ENCODE measurements at places on chromosomes 3 and 15.

- DNase-seq: no peak
These were observed 23.3 kb downstream of the ANAPC13 start for GRCh38 chr3:134462331-134462941.

DNA sequence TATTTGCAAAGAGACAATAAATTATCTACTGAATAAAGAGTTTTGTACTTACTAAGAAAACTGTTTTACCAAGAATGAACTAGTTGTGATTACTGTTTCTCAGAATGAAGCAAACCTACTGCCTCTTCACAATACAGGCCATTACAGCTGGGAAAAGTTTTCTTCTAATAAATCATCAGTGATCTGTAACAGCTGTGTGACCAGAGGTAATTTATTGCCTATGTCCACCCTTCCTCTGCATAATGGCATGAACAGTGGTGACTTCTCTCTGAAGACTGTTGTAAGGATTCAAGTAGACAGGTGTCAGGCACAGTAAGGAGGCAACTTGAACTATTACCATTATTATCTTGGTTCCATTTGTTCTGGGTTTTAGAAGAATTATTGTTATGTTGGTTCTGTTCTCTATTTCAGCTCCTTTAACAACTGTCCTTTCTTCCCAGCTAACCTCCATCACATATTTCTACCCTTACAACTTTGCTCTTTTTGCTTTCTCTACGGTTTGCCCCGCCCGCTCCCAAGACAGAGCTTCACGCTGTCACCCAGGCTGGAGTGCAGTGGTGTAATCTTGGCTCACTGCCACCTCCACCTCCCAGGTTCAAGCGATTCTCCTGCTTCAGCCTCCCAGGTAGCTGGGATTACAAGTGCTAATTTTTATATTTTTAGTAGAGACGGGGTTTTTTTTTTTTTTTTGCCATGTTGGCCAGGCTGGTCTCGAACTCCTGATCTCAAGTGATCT lies 51.5 kb downstream of the PRKAR2A start:
- no peak for DNase-seq

GRCh38 chr3:15300323-15301078 lies 31.9 kb downstream of the SH3BP5 start:
- DNase-seq: no peak

- no peak for DNase-seq
These were observed 26.0 kb downstream of the TMEM158 start for GRCh38 chr3:45199837-45200648.

- no peak for DNase-seq
These were observed 112.3 kb downstream of the RORA start for GRCh38 chr15:61116825-61117224.

GRCh38 chr3:114942773-114943172 lies 204.3 kb downstream of the ZBTB20 start:
- DNase-seq: no peak

GRCh38 chr3:38085943-38086324 lies 46.9 kb downstream of the DLEC1 start:
- no peak for DNase-seq

- no peak for DNase-seq
These were observed 55.8 kb downstream of the OSBPL10 start for GRCh38 chr3:31925271-31925630.

- no peak for DNase-seq
These were observed 16.0 kb upstream of the MEGF11 start for GRCh38 chr15:66269326-66270090.

- no peak for DNase-seq
These were observed 165.7 kb downstream of the GAP43 start for GRCh38 chr3:115788921-115789470.

- no peak for DNase-seq
These were observed 125.6 kb downstream of the VPS8 start for GRCh38 chr3:184937611-184938010.

Measured in NCI-H526 treated with DMSO at 0.1 percent for 48 hours (cell line).